Right lobe of liver (tissue), 6 donors: ENCODE measurements at places on chromosomes 3 and 15. TPM values are rescaled to one million over a fixed set of nuclear protein-coding genes. Genes with fewer than 3 reads are reported as not detected.

DNA sequence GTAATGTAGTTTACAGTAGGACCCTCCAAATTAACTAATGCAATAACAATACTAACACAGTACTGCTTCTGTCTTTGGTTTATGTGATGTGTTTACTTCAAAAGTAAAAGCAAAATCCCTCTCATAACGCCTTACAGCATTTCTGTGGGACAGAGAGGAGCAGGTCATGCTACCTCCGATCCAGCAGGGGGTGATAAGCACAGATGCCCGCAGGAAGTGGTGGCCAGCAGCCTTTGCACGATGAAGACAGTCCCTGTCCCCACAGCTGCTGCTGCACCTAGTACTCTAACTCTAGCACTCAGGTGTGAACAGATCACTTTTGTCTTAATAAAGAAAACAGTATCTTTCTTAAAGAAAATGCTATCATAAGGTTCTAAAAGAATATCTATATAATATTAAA lies 38.3 kb downstream of the ANO10 start:
- H3K4me3 ChIP-seq = no peak overlapping the region
- H3K36me3 ChIP-seq = no peaks in the 10 kb centered on the region
- no peak overlapping the region for H3K27ac ChIP-seq
- DNase-seq = no peak
- no peaks in the 10 kb centered on the region for H3K4me1 ChIP-seq

- no peak for DNase-seq
- H3K27ac ChIP-seq = no peak overlapping the region
These were observed 2.6 kb downstream of the MFSD1 start for GRCh38 chr3:158804441-158804840.

DNA sequence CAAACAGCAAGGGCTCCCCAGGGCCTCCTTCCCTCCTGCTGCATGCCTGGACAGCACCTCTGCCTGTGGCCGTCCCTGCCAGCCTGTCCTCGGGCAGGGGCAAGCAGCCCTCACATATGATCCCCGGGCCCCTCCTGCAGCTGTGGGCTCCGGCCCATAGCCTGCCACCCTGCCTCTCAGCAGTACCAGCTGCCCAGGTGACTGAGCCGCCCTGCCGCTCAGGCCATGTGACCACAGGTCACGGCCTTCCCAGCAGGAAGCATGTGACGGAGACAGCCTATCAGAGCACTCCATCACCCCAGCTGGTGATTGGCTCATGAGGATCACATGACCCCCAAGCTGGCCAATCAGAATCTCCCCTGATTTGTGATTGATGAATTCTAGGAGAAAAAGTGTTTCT lies 23.9 kb downstream of the ALDH1L1 start:
- peak; percentile 64 for DNase-seq
- no peaks in the 10 kb centered on the region for H3K27me3 ChIP-seq
- H3K4me3 ChIP-seq = no peak overlapping the region

GRCh38 chr15:101615986-101616848 lies 36.0 kb downstream of the TM2D3 start:
- peak overlapping the region; percentile 85 for H3K27ac ChIP-seq
- DNase-seq = peak; percentile 87
- no peaks in the 10 kb centered on the region for H3K4me1 ChIP-seq
- H3K36me3 ChIP-seq = no peaks in the 10 kb centered on the region
- no peaks in the 10 kb centered on the region for H3K27me3 ChIP-seq

GRCh38 chr3:33380653-33381052 lies 59.6 kb downstream of the UBP1 start:
- H3K4me1 ChIP-seq = no peaks in the 10 kb centered on the region
- no peak overlapping the region for H3K4me3 ChIP-seq
- H3K36me3 ChIP-seq = no peaks in the 10 kb centered on the region
- no peak overlapping the region for H3K27ac ChIP-seq
- no peaks in the 10 kb centered on the region for H3K27me3 ChIP-seq

- no peaks in the 10 kb centered on the region for H3K36me3 ChIP-seq
- H3K4me3 ChIP-seq = no peak overlapping the region
- no peaks in the 10 kb centered on the region for H3K27me3 ChIP-seq
These were observed 362.2 kb downstream of the RBMS3 start for GRCh38 chr3:29643034-29643425.

- no peaks in the 10 kb centered on the region for H3K36me3 ChIP-seq
- no peaks in the 10 kb centered on the region for H3K4me1 ChIP-seq
- no peak for DNase-seq
- no peaks in the 10 kb centered on the region for H3K27me3 ChIP-seq
- H3K4me3 ChIP-seq = no peak overlapping the region
- H3K27ac ChIP-seq = no peak overlapping the region
These were observed 6.1 kb upstream of the RPP14 start for GRCh38 chr3:58299839-58300516.

GRCh38 chr3:29265509-29266072 lies 15.3 kb upstream of the RBMS3 start:
- no peak overlapping the region for H3K27ac ChIP-seq
- no peak for DNase-seq
- no peaks in the 10 kb centered on the region for H3K4me1 ChIP-seq

GRCh38 chr3:149621218-149622005 lies 36.4 kb downstream of the WWTR1 start:
- H3K4me3 ChIP-seq = no peak overlapping the region
- no peaks in the 10 kb centered on the region for H3K4me1 ChIP-seq
- no peaks in the 10 kb centered on the region for H3K27me3 ChIP-seq
- H3K27ac ChIP-seq = no peak overlapping the region
- DNase-seq = no peak

DNA sequence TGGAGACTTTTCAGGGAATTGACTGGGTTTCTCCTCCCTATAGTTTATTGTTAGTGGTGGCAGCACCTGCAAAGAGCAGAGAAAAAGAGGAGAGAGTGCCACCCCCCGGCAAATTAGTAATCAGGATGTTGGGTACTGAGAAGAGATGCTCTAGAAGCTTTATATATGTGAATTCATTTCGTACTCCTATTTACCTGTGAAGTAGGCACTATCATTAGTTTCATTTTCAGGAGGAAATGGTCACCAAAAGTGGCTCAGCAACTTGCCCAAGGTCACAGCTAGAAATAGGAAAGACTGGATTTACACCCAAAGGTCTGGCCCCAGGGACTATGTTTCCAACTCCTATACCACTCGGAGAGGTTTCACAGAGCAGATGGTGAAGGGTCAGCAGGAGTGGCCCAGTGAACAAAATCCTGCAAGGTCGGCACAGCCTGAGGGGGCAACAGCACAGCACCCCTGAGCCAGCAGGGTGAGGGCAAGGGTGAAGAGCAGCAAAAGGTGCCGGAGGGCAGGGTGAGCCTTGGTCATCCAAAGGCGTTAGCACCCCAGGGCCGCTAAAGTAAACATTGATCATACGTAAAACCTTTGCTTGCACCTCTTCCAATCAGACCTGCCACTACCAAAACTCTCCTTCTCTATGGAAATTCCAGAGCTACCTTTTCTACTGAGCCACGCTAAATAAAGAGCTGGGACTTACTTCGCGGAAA lies 23.6 kb downstream of the VGLL4 start:
- H3K4me1 ChIP-seq = no peaks in the 10 kb centered on the region
- no peak for DNase-seq
- no peaks in the 10 kb centered on the region for H3K36me3 ChIP-seq
- no peaks in the 10 kb centered on the region for H3K27me3 ChIP-seq
- H3K4me3 ChIP-seq = no peak overlapping the region
- no peak overlapping the region for H3K27ac ChIP-seq

GRCh38 chr3:73442886-73443285 lies 181.9 kb downstream of the PDZRN3 start:
- no peak for DNase-seq
- no peak overlapping the region for H3K27ac ChIP-seq
- H3K4me3 ChIP-seq = no peak overlapping the region
- H3K27me3 ChIP-seq = no peaks in the 10 kb centered on the region
- H3K4me1 ChIP-seq = no peaks in the 10 kb centered on the region

DNA sequence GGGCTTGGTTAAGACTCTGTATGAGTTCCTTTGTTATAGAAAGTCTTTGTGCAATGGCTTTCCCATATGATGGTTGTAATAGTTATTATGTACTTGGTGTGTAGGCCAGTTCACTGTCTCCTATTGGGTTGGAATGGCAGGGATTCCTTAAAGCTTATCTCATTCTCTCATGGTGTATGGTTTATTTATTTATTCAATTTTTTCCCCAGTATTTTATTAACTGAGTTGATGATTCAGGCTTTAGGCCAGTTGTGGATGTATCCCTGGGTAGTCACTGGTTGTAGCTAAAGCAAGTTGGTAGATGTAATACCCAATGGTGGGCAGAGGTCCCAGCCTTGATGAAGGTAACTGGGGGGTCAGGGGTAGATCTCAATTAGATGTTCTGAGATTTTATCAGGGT lies 349.4 kb downstream of the DOCK3 start:
- no peak for DNase-seq
- no peaks in the 10 kb centered on the region for H3K4me1 ChIP-seq

- peak overlapping the region; percentile 98 for H3K27ac ChIP-seq
- no peaks in the 10 kb centered on the region for H3K36me3 ChIP-seq
- H3K4me3 ChIP-seq = peak overlapping the region; percentile 90
These were observed 1.2 kb upstream of the UBP1 start for GRCh38 chr3:33441225-33441976.

- no peak overlapping the region for H3K27ac ChIP-seq
- no peaks in the 10 kb centered on the region for H3K27me3 ChIP-seq
These were observed 14.1 kb upstream of the ZSCAN2 start for GRCh38 chr15:84586696-84587095.

DNA sequence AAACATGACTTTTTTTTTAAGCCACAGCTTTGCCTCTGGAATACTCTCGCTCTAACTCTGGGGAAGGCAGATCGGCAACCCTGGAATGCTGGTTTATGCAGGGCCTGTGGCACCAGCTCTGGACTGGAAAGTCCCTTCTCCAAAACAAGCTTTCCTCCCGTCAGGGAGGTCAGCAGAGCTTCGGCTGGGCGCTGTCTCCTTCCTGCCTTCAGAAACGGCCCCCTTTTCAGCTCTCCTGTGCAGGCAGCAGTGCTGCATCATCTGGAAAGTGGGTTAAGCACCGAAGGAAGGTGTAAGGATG lies 42.7 kb upstream of the SKOR1 start:
- no peaks in the 10 kb centered on the region for H3K4me1 ChIP-seq
- H3K27me3 ChIP-seq = no peaks in the 10 kb centered on the region
- H3K27ac ChIP-seq = no peak overlapping the region

DNA sequence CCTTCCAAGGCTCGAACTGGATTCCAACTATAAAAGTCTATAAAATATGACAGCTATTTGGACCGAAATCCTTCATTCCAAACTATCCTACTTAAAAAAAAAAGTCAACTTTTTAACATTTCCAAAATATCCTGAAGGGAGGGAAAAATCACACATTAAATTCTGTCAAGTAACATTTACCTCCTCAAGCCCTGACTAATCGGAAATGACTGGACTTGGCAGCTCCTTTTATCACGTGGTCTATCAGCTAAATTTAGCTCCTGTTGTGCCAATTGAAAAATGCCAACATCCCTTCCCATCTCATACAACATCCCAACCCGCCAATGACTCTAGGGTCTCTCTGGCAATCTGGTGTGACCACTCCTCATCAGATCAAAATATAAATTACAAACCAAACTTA lies 297.9 kb downstream of the FHIT start:
- no peaks in the 10 kb centered on the region for H3K36me3 ChIP-seq
- H3K27ac ChIP-seq = no peak overlapping the region
- H3K4me3 ChIP-seq = no peak overlapping the region
- no peaks in the 10 kb centered on the region for H3K4me1 ChIP-seq
- no peak for DNase-seq
- H3K27me3 ChIP-seq = no peaks in the 10 kb centered on the region

Gene HESX1
- total RNA-seq = 0.22 TPM

Gene ABTB1
- 11.8 TPM for total RNA-seq

Gene ASB7
- 5.4 TPM for total RNA-seq

Gene AP4E1
- 5.1 TPM for total RNA-seq

Gene CCR1
- total RNA-seq = 3.0 TPM

Gene GABRR3
- not detected for total RNA-seq

Gene MESP2
- not detected for total RNA-seq

Gene GABRB3
- 1.1 TPM for total RNA-seq

Gene ACTR8
- total RNA-seq = 9.0 TPM

Gene ACKR4
- not detected for total RNA-seq

Gene LYZL4
- not detected for total RNA-seq
